SJSA1 (cell line): ENCODE measurements at places on chromosomes 3 and 15. TPM values are rescaled to one million over a fixed set of nuclear protein-coding genes. Genes with fewer than 3 reads are reported as not detected.
A peak's percentile ranks its signal among the peaks of the same experiment; 100 is the strongest.

- H3K27ac ChIP-seq = no peak overlapping the region
- no peak overlapping the region for H3K4me3 ChIP-seq
- H3K36me3 ChIP-seq = no peaks in the 10 kb centered on the region
Observed at GRCh38 chr3:28667646-28668621, 319.3 kb upstream of the AZI2 start.

- no peak overlapping the region for H3K4me3 ChIP-seq
- H3K27ac ChIP-seq = no peak overlapping the region
Observed at GRCh38 chr3:187305881-187306280, 14.3 kb upstream of the MASP1 start.

GRCh38 chr15:81304226-81304625, 19.7 kb downstream of the STARD5 start:
- 0 out of 2 replicates have a peak, but pooled peaks cover 5% of the 10 kb centered on the region for H3K4me1 ChIP-seq
- H3K4me3 ChIP-seq = no peak overlapping the region
- no peak overlapping the region for H3K27ac ChIP-seq
- no peak for DNase-seq

DNA sequence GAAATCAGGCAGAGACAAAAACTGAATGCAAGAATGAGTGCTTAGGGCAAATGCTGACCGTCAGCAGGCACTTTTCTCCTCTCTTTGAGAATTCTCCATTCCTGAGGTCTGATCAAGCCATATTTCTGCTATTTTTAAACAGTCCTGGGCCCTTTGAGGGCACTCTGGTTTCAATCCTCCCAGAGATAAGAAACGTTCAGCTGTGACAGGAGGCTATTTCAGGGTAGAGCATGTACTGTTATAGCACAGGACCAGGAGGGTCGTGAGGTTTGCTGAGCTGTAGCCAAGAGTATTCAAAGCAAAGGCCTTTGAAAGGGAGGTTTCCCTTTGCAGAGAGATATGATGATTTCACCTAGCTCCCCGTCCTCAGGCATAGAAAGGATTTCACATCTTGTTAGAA, 39.6 kb upstream of the PDZRN3 start:
- H3K27ac ChIP-seq = no peak overlapping the region
- H3K36me3 ChIP-seq = no peaks in the 10 kb centered on the region
- no peaks in the 10 kb centered on the region for H3K27me3 ChIP-seq
- no peak for DNase-seq

- no peaks in the 10 kb centered on the region for H3K27me3 ChIP-seq
- H3K27ac ChIP-seq = no peak overlapping the region
- peaks cover 31% of the 10 kb centered on the region for H3K4me1 ChIP-seq
- DNase-seq = peak; percentile 14
- H3K36me3 ChIP-seq = peaks cover 26% of the 10 kb centered on the region
- peak overlapping the region; percentile 91 for H3K4me3 ChIP-seq
Observed at GRCh38 chr3:172042136-172042662, 2.8 kb downstream of the FNDC3B start.

GRCh38 chr15:101003706-101004105, 84.5 kb downstream of the LRRK1 start:
- H3K27me3 ChIP-seq = no peaks in the 10 kb centered on the region
- peaks cover 3% of the 10 kb centered on the region; the same call in 1 of the 2 replicates for H3K36me3 ChIP-seq
- H3K27ac ChIP-seq = no peak overlapping the region
- no peak for DNase-seq

DNA sequence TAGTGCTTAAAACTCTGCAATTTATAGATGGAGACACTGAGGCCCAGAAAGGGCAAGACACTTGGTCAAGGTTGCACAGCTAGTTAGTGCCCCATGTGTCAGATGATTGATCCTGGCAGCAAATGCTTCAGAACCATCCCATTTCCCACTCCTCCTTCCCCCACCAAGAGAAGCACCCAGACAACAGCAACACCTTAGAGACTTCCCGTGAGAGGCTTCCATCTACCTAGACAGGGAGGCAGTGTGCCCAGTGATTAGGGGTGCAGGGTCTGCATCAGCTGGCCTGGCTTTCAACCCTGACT, 77.6 kb downstream of the CORO2B start:
- no peak for DNase-seq
- H3K36me3 ChIP-seq = no peaks in the 10 kb centered on the region
- H3K27ac ChIP-seq = no peak overlapping the region
- no peak overlapping the region for H3K4me3 ChIP-seq

DNA sequence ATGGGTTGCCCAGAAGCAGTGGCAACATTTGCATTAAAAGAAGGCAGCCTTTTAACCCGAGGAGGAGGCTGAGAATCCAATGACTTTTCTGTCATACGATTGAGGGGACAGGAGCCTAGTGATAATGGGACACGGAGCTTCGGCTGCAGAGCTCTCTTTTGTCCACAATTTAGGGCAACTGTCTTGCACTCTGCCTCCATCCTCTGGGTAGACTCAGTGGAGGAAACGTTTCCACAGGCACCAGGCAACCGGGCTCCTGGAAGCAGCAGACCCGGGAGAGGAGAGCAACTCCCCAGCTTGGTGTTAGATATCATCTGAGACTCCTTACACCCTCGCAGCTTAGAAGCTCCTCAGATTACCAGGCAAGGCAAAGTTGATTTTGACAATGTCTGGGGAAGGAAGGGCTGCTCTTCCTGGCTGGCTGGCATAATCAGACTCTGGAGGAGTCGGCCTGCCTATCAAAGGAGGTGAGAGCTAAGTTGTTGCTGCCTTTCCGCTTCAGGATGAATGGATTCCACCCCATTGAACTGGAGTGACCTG, 43.5 kb upstream of the RNU6-1 start:
- no peak overlapping the region for H3K27ac ChIP-seq
- H3K27me3 ChIP-seq = no peaks in the 10 kb centered on the region
- H3K36me3 ChIP-seq = no peaks in the 10 kb centered on the region
- no peak for DNase-seq
- peaks cover 12% of the 10 kb centered on the region for H3K4me1 ChIP-seq
- no peak overlapping the region for H3K4me3 ChIP-seq

GRCh38 chr3:55658690-55659562, 171.8 kb upstream of the WNT5A start:
- H3K36me3 ChIP-seq = no peaks in the 10 kb centered on the region; the same call in 1 of the 2 replicates
- no peaks in the 10 kb centered on the region for H3K27me3 ChIP-seq
- no peak overlapping the region for H3K27ac ChIP-seq
- H3K4me1 ChIP-seq = peaks cover 6% of the 10 kb centered on the region; the same call in 1 of the 2 replicates
- no peak for DNase-seq

DNA sequence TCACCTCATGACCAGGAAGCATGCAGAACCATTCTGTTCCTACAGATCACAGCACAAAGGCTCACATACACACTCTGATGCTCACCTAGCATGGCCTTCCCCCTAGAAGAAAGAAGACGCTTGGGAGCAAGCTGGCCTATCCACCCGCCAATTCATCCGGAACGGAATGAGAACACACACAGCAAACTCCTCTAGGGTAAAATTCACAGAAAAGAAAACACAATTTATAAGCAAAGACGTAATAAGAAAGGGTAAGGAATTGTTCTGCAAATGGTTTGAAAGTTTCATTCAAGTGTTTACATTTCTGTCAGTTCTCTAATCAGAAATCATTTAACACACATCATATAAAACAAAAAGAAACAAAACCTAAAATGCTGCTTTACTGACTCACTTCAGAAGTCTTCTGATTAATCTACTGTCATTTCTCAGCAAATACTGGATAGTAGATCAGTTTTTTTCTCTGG, 218.1 kb downstream of the OSBPL10 start:
- no peaks in the 10 kb centered on the region for H3K27me3 ChIP-seq
- no peak overlapping the region; the same call in 1 of the 2 replicates for H3K27ac ChIP-seq
- no peaks in the 10 kb centered on the region for H3K36me3 ChIP-seq
- peaks cover 9% of the 10 kb centered on the region for H3K4me1 ChIP-seq
- no peak overlapping the region for H3K4me3 ChIP-seq
- DNase-seq = peak; percentile 58

- H3K4me1 ChIP-seq = peaks cover 9% of the 10 kb centered on the region
- no peaks in the 10 kb centered on the region for H3K27me3 ChIP-seq
- H3K4me3 ChIP-seq = no peak overlapping the region
- no peak for DNase-seq
- H3K27ac ChIP-seq = no peak overlapping the region
Observed at GRCh38 chr15:37054336-37054735, 46.0 kb downstream of the MEIS2 start.

- no peaks in the 10 kb centered on the region for H3K27me3 ChIP-seq
- H3K4me3 ChIP-seq = no peak overlapping the region
- no peaks in the 10 kb centered on the region for H3K36me3 ChIP-seq
Observed at GRCh38 chr3:15973414-15973813, 175.6 kb upstream of the ANKRD28 start.

DNA sequence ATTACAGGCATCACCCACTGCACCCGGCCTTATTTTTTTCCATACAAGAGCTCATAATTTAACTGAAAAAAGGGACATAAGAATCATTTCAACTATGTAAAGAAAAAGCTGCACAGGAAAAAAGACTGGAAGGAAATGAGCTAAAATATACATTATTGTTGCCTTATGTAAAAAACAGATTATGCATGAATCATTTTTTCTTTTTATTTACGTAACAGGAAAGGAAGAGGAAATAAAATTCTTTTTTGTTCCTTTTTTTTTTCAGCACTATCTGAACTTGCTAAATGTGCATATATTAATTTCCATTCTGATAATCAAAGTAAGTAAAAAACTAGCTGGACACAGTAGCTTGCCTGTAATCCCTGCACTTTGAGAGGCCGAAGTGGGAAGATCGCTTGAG, 12.1 kb downstream of the KIF9 start:
- no peaks in the 10 kb centered on the region for H3K36me3 ChIP-seq
- H3K27ac ChIP-seq = no peak overlapping the region
- H3K4me3 ChIP-seq = no peak overlapping the region
- no peak for DNase-seq
- H3K27me3 ChIP-seq = no peaks in the 10 kb centered on the region
- H3K4me1 ChIP-seq = peaks cover 8% of the 10 kb centered on the region

DNA sequence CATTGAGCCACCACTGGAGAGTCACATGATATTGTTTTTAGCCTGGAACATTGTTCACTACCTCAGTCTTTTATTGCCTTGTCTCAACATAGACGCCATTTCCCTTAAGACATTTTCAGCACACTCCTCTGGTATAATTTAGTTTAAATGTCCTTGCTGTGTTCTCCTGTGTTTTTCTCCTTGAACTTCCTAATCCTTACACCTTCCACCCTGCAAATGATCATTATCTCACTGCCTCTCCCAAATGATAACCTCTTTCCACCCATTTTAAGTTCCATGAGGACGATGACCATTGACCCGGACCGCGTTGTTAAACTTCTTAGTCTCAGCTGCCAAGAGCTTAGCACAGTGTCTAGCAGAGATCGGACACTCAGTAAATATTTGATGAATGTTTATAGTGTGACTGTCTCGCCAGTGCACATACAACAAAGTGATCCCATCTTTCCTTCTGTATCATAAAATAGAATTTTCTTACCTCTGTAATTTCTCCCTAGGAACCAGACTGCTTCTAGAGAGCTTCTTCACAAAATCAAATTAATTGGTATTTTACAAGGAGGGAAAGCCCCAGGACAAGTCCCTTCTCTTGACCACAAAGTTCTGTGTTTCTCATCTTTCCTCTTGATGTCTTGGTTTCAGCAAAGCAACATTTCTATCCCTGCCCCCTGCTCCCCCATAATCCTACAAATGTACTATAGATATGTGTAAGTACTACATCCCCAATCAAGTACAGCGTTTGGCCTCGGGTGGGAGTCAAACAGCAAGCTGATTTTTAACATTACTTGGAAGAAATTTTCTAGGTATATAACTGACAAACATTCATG, 429.6 kb downstream of the LPP start:
- H3K4me3 ChIP-seq = no peak overlapping the region
- H3K27ac ChIP-seq = peak overlapping the region; percentile 40
- peaks cover 24% of the 10 kb centered on the region for H3K4me1 ChIP-seq
- DNase-seq = no peak
- no peaks in the 10 kb centered on the region for H3K27me3 ChIP-seq

- no peaks in the 10 kb centered on the region for H3K36me3 ChIP-seq
- no peak overlapping the region for H3K27ac ChIP-seq
- no peaks in the 10 kb centered on the region for H3K27me3 ChIP-seq
- no peak overlapping the region for H3K4me3 ChIP-seq
- DNase-seq = no peak
Observed at GRCh38 chr3:161940621-161940965, 444.0 kb downstream of the OTOL1 start.

GRCh38 chr15:76492538-76492937, 156.0 kb downstream of the ISL2 start:
- H3K4me3 ChIP-seq = no peak overlapping the region
- no peak overlapping the region for H3K27ac ChIP-seq
- no peak for DNase-seq
- no peaks in the 10 kb centered on the region for H3K36me3 ChIP-seq
- no peaks in the 10 kb centered on the region for H3K4me1 ChIP-seq
- no peaks in the 10 kb centered on the region for H3K27me3 ChIP-seq

DNA sequence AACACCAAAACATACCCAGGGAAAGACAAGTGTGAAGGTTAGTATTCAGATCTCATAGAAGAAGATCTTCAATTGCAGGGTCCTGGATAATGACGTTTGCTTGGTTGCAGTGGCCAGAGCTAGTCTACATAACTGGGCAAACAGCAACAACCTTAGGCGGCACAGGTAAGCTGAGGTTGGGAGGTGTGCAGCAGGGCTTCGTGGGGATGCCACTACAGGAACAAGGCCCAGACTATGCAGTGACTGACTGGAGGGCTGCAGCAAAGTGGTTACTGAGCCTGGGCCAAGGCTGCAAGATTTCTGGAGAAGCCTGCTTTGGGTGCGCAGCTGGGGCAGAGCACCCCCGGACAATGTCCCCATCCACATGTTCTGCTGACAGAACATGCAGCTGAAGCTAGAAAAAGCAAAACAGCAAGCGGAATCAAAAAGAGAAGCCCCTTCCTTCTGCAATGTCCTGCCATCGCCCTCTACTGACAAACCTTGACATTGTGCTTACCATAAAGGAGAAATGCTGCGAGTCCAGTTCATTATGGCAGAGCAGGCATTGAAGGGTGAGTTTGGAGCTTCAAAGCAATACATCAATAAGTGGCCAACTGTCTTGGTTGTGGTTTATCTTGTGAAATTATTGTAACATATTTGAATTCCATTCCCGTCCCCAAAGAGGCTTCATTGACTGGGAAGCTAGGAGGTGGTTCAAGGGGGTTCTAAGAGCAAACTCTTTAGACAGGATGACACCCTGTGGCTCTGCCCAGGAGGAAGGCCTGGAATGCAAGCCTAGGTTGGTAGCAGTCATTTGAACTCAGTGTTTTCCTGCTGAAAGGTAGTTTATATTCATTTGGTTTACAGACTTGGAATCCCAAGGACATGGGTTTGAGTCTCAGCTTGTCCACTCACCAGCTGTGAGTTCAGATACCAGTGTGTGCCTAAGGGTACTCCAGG, 217.0 kb downstream of the PDCD6IP start:
- no peak overlapping the region for H3K4me3 ChIP-seq
- H3K27ac ChIP-seq = no peak overlapping the region
- H3K27me3 ChIP-seq = no peaks in the 10 kb centered on the region

- no peak overlapping the region for H3K4me3 ChIP-seq
- DNase-seq = no peak
- H3K27me3 ChIP-seq = no peaks in the 10 kb centered on the region
Observed at GRCh38 chr15:80904998-80905397, 84.6 kb downstream of the MESD start.

The A4GNT gene
- not detected in 2 replicates for total RNA-seq

The ANKUB1 gene
- total RNA-seq = 0.31 TPM in 1 of 2 replicates, not detected in the other

The C3orf49 gene
- total RNA-seq = not detected in 2 replicates

The ASB7 gene
- 8.6 and 11.4 TPM in 2 replicates for total RNA-seq

The LIPH gene
- total RNA-seq = 0.34 TPM in 1 of 2 replicates, not detected in the other

The EIF4E3 gene
- total RNA-seq = 0.91 and 2.3 TPM in 2 replicates

The RAD18 gene
- 25.5 and 25.6 TPM in 2 replicates for total RNA-seq
